ENCODE measurements at places on chromosomes 3 and 15. TPM values are rescaled to one million over a fixed set of nuclear protein-coding genes. Genes with fewer than 3 reads are reported as not detected.

The OTOL1 gene
- polyA plus RNA-seq = not detected

The NECTIN3 gene
- 20.7 TPM for polyA plus RNA-seq

The CTXND1 gene
- polyA plus RNA-seq = 1.3 TPM

The TNFAIP8L3 gene
- 1.9 TPM for polyA plus RNA-seq

The TMEM39A gene
- 45.5 TPM for polyA plus RNA-seq

The ANKDD1A gene
- polyA plus RNA-seq = 3.8 TPM

The CCNB2 gene
- 14.6 TPM for polyA plus RNA-seq

The SLC15A2 gene
- polyA plus RNA-seq = 26.5 TPM

The RETNLB gene
- polyA plus RNA-seq = not detected

The TUSC7 gene
- polyA plus RNA-seq = not detected

The DNAJA4 gene
- 86.4 TPM for polyA plus RNA-seq

The KBTBD12 gene
- polyA plus RNA-seq = 26.3 TPM

The POLQ gene
- polyA plus RNA-seq = 4.4 TPM

The GP9 gene
- 0.59 TPM for polyA plus RNA-seq

The GOLGA6D gene
- polyA plus RNA-seq = 0.54 TPM

The OR5K2 gene
- polyA plus RNA-seq = not detected

The PLSCR5 gene
- not detected for polyA plus RNA-seq

The CFAP91 gene
- 0.98 TPM for polyA plus RNA-seq

The NOX5 gene
- polyA plus RNA-seq = 0.21 TPM

The OSTN gene
- polyA plus RNA-seq = 0.82 TPM

The EEFSEC gene
- polyA plus RNA-seq = 16.7 TPM

The MESP2 gene
- 0.21 TPM for polyA plus RNA-seq

The SRGAP3 gene
- polyA plus RNA-seq = 18.5 TPM

The CHRNA5 gene
- 2.0 TPM for polyA plus RNA-seq

The DRD3 gene
- not detected for polyA plus RNA-seq

Measured in muscle of back (tissue), 13 donors.